ENCODE measurements at places on chromosomes 3 and 15. TPM values are rescaled to one million over a fixed set of nuclear protein-coding genes. Genes with fewer than 3 reads are reported as not detected.
A peak's percentile ranks its signal among the peaks of the same experiment; 100 is the strongest.

Gene EPM2AIP1
- total RNA-seq = 1.9 TPM

DNA sequence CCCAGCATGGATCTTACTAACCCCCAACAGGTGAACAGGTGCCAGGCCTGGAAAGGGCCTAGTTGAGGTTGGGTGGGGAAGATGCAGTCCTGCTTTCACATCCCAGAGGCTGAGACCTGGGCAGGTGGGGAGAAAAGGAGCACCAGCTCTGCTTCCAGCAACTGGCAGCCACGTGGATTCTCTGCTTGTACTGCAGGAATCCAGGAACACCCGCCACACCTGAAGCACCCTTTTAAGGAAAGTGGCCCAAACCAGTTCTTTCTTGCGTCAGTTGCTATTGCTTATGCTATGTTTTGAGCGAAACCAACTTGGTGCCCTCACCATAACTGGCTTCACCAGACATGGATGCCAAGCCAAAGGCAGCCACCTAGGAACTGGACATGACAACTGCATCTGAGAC, 28.1 kb upstream of the NEO1 start:
- H3K4me1 ChIP-seq = no peaks in the 10 kb centered on the region
- no peak for DNase-seq

- H3K36me3 ChIP-seq = no peaks in the 10 kb centered on the region
- H3K27ac ChIP-seq = no peak overlapping the region
- no peaks in the 10 kb centered on the region for H3K27me3 ChIP-seq
- no peak overlapping the region for H3K4me3 ChIP-seq
These were observed 102.4 kb upstream of the TUSC7 start for GRCh38 chr3:116607205-116607604.

Gene SLC38A3
- total RNA-seq = not detected

Gene DAG1
- total RNA-seq = 57.9 TPM

Gene DPPA2
- not detected for total RNA-seq

GRCh38 chr3:171358881-171359198, 101.4 kb downstream of the TNIK start:
- no peak overlapping the region for H3K27ac ChIP-seq
- H3K27me3 ChIP-seq = no peaks in the 10 kb centered on the region
- no peak overlapping the region for H3K4me3 ChIP-seq
- no peaks in the 10 kb centered on the region for H3K36me3 ChIP-seq

DNA sequence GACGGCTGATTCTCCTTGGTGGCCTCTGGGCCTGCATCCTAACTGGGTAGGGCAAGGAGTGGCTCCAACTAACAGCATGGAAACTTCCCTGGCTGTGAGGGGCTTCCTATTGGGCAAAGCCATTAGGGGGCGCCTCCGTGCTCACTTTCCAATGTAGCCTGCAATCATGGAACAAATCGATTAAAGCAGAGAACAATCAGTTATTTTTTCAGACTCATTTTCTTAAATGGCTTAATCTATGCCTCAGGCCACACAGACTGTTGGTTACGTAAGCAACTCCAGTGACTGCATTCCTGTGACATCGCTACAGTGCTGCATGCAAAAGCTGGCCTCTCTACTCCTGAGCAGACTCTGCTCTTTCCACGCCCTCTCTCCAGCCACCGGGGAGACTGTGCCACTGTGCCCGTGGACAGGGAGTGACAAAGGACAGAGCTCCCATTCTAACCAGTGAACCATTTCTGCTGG, 278.9 kb downstream of the KLF13 start:
- no peak overlapping the region for H3K27ac ChIP-seq
- no peaks in the 10 kb centered on the region for H3K4me1 ChIP-seq
- H3K27me3 ChIP-seq = no peaks in the 10 kb centered on the region
- H3K4me3 ChIP-seq = no peak overlapping the region
- DNase-seq = no peak
- no peaks in the 10 kb centered on the region for H3K36me3 ChIP-seq

GRCh38 chr3:190120269-190121060, at the start of gene P3H2:
TSS of gene P3H2 (minus strand) at chr3:190120897. CDS start at chr3:190120731, 166 bp downstream.
- DNase-seq = peak; percentile 35
- H3K27ac ChIP-seq = peak within 1 kb of the TSS; percentile 91
- H3K36me3 ChIP-seq = no peaks in the 10 kb centered on the region
- H3K27me3 ChIP-seq = no peaks in the 10 kb centered on the region
- peaks cover 4% of the 10 kb centered on the region for H3K4me1 ChIP-seq

Gene CCRL2
- not detected for total RNA-seq

DNA sequence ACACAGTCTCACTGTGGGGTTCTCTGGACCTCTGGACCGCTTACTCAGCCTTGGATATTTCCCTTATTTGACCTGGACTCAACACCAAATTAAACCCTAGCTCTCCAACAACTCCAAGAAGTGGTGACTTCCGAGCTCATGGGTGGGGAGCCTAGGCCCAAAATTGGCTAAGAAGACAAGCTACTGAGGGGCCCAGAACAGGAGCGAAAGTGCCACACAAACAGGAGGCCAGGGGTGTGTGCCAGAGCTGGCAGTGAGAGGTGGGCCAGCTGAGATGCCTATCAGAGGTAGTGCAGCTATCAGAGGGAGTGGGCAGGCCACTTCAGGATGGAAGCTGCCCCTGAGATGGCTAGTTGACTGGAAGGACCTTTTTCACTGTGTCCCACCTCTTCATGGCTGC, 151.1 kb upstream of the PRR20G start:
- no peaks in the 10 kb centered on the region for H3K36me3 ChIP-seq
- no peak overlapping the region for H3K27ac ChIP-seq
- no peak overlapping the region for H3K4me3 ChIP-seq
- DNase-seq = peak; percentile 44
- no peaks in the 10 kb centered on the region for H3K27me3 ChIP-seq

Gene POC1A
- not detected for total RNA-seq

- no peaks in the 10 kb centered on the region for H3K27me3 ChIP-seq
- no peak overlapping the region for H3K4me3 ChIP-seq
- no peak for DNase-seq
- no peak overlapping the region for H3K27ac ChIP-seq
- H3K36me3 ChIP-seq = no peaks in the 10 kb centered on the region
These were observed 153.4 kb downstream of the OTOL1 start for GRCh38 chr3:161649900-161650484.

Gene ADAMTS17
- total RNA-seq = 2.8 TPM

GRCh38 chr15:45375836-45376235, 2.5 kb downstream of the GATM start:
- H3K27ac ChIP-seq = no peak overlapping the region
- no peaks in the 10 kb centered on the region for H3K27me3 ChIP-seq
- peaks cover 9% of the 10 kb centered on the region for H3K36me3 ChIP-seq
- no peak overlapping the region for H3K4me3 ChIP-seq
- H3K4me1 ChIP-seq = peaks cover 3% of the 10 kb centered on the region

DNA sequence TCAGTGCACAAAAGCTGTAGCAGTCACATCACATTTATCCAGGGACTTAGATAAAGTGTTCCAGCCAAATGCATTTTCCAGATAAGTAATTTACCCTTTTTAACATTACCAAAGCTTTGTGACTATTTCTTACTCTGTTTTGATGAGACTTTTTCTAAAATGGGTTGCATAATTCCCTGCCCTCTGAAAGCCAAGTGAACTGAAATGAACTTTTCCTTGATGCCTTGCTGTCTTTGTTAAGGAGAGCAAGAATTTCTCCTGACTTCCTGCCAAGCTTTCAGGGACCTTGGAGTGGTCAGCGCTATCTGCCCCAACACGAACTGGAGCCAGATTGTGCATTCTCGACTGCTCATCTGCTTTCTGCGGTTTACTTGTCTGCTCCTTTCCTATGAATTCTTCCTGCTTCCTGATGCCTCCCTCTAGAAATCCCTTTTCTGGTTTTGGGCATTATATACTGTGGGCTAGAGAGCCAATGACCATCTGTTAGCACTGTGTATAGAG, 34.8 kb downstream of the EIF4E3 start:
- no peaks in the 10 kb centered on the region for H3K27me3 ChIP-seq
- no peaks in the 10 kb centered on the region for H3K36me3 ChIP-seq
- H3K27ac ChIP-seq = no peak overlapping the region
- H3K4me1 ChIP-seq = no peaks in the 10 kb centered on the region
- DNase-seq = no peak

DNA sequence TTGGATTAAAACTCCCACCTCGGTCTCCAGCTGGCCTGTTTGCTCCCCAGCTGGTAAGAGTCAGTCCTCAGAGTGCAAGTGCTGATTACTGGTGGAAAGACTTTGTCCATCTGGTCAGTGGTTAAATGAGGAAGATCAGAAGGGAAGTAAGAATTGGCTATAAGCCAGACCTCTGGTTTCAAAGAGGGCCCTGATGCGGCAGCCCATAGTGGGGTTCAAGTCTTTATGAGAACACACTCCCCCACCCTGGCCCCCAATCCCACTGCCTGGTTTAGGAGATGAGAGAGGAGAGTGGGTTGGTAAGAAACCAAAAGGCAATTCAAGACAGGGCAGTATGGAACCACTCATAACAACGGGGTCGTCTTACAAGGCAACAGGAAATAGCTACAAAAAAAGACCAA, 65.0 kb downstream of the FRMD4B start:
- no peak for DNase-seq
- H3K27ac ChIP-seq = no peak overlapping the region
- no peak overlapping the region for H3K4me3 ChIP-seq
- no peaks in the 10 kb centered on the region for H3K4me1 ChIP-seq

Gene NUDT16
- total RNA-seq = 41.0 TPM

DNA sequence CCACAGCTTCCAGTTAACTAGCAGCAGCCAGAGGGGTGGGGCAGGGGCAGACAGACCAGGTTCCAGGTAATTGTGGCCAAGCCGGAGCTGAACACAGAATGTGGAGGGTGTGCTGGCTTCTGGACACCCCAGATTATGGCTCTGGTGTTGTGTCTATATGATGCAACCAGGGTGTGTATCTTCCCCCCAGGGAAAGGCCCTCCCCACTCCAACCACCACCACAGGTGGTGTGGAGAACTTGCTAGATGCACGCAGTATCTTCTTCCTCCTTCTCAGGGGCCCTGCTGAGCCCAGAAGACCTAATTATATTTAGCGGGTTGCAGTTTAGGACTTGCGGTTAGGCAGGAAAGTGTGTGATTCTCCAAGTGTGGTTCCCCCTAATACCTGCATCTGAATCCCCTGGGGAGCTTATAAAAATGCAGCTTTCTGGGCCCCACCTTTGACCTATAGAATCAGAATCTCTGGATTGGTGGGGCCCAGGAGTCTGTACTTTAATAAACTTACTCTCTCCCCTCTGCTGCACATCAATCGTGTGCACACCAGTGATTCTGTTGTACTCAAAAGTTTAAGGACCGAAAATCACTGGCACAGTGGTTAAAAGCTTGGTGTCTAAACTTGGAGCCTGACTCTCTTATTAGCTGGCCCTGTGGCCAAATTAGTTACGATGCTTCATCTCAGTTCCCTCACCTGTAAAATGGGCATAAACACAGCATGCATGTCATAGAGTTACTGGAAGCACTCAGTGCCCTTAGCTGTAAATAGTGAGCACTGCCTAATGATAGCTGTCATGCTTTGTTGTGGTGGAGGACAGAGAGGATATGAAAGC, 379.1 kb upstream of the PROK2 start:
- no peaks in the 10 kb centered on the region for H3K27me3 ChIP-seq
- no peaks in the 10 kb centered on the region for H3K4me1 ChIP-seq
- no peak overlapping the region for H3K27ac ChIP-seq
- no peak overlapping the region for H3K4me3 ChIP-seq
- no peaks in the 10 kb centered on the region for H3K36me3 ChIP-seq

- H3K4me3 ChIP-seq = no peak overlapping the region
- no peaks in the 10 kb centered on the region for H3K4me1 ChIP-seq
- no peak for DNase-seq
- no peak overlapping the region for H3K27ac ChIP-seq
- no peaks in the 10 kb centered on the region for H3K27me3 ChIP-seq
These were observed 352.0 kb upstream of the COL8A1 start for GRCh38 chr3:99286266-99286845.

Data from ascending aorta (tissue), 2 donors.